ENCODE measurements at places on chromosomes 6 and 20.

- DNase-seq, result no peak
Measured at GRCh38 chr6:16243055-16243454, 4.7 kb downstream of the GMPR start.

DNA sequence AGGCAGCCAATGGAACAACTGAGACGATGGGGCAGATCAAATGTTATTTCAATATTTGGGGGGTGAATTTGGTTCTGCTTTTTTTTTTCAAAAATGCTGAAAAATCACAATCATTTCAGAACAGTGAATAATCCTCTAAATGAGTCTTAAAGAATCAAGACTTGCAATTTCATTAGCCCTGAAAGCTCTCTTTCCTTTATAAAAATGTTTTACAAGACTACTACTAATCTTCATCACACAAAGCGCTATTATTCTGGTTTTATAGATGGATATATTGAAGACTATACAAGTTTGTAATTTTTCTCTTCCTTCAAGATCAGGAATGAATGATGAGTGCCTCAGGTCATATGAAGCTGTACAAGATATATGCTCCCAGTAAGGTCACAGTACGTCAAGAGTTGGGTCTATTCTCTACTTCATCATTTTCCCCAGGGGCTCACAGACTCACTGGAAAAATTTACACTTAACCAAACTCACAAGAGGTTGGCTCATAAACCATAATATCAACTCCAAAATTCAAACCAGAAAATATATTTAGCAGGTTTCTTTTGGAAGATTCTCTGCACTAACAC, 19.5 kb downstream of the RNF24 start:
- DNase-seq, result no peak

DNA sequence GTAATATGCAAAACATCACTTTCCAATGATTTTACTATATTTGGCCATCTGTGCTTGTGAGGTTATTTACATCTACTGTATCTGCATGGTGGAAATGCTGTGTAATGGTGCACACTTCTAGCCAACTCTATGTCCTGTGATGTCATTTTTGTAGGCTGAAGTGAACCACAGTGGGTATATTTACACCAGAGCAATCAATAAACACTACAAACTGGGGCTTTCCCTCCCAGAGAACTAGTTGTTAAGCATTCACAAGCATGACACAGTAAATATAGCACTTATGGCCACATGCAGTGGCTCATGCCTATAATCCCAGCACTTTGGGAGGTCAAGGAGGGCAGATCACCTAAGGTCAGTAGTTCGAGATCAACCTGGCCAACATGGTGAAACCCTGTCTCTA, 4.9 kb downstream of the SLC22A2 start:
- DNase-seq, result no peak

GRCh38 chr6:109340811-109341210, 41.5 kb downstream of the CD164 start:
- no peak for DNase-seq

DNA sequence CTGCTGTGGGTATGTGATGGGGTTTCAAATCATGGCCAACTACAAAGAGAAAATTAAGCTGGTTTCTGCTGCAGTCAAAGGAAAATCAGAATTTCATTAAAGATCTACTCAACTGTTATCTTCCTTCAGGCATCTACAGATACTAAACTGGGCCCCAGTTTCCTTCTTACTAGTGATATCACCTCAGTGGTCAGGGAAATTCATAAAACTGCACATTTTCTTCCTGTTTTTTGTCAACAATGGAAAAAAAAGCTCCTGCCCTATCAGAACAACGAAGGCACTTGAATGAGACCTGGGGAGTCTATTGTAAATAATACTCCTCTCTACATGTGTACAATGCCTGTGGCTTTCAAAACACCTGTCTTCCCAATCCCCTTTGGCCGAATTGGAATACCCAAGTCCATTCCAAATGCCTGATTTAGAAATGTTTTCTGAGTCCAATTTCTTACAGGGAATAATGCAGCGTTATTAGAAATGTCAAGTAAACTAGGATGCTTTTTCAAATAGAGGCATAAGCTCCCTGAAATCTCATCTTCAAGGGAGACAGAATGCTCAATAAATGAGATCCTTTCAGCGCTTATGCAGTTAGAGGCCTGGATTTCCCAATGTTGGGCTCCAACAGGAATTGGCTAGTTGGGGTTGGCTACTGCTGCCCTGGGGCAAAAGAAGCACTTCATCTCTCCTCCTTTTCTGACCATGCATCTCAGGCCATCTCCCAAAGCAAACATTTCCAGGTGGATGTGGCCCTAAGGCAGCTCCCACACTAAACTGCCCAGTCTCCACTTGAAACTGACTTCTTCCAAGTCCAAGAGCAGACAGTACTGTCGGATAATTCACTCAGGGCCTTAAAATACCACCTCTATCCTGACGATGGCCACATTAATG, 143.3 kb downstream of the NFATC2 start:
- DNase-seq, result no peak
